ENCODE measurements at places on chromosomes 7 and 10.

GRCh38 chr7:150755473-150756099 is 18.4 kb downstream of the GIMAP5 start:
- DNase-seq, result no peak

GRCh38 chr10:48602401-48603135 is 2.3 kb downstream of the ARHGAP22 start:
- no peak for DNase-seq

DNA sequence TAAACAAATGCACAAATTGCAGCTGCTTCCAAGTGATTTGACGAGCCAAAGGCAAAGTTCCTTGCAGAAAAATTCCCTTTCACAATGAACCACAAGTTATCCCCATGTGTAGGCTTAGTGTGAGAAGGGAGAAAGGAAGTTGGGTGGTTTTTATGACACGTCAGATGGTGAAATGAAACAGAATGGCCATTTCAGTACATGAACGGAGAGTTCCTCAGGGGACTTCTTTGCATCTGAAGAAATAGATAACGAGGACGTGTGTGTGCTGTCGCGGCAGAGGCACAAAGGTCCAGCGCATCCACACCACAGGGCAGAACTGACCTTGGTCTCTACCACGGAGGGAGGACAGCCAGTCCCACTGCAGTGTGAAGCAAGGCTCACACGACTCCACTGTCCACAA is 135.9 kb downstream of the PAXIP1 start:
- no peak for DNase-seq

- DNase-seq, result no peak
These were observed 10.4 kb downstream of the ZNF365 start for GRCh38 chr10:62384447-62385081.

DNA sequence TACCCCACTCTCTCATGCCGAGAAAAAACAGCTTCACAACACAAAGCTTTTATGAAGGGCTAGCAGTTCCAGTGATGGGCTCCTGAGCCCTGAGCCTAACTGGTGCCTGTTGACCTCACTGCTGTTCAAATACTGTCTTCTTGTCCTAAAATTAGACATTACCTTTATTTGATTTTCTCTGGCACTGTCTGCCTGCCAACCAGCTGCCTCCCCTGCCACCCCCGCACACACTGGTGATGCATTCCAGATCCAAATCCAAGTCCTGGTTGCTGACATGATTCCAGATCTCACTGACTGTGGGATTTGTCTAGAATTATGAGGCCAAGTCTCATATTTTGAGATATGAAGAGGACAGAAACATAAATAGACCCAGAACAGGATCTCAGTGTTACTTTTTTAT is 816.2 kb downstream of the NRG3 start:
- no peak for DNase-seq

- DNase-seq, result no peak
These were observed 120.1 kb upstream of the PPP1R9A start for GRCh38 chr7:94787285-94787684.

- no peak for DNase-seq
These were observed 1.8 kb upstream of the INTS1 start for GRCh38 chr7:1505731-1506550.

- no peak for DNase-seq
These were observed 49.0 kb downstream of the LAMB1 start for GRCh38 chr7:107953924-107954303.

DNA sequence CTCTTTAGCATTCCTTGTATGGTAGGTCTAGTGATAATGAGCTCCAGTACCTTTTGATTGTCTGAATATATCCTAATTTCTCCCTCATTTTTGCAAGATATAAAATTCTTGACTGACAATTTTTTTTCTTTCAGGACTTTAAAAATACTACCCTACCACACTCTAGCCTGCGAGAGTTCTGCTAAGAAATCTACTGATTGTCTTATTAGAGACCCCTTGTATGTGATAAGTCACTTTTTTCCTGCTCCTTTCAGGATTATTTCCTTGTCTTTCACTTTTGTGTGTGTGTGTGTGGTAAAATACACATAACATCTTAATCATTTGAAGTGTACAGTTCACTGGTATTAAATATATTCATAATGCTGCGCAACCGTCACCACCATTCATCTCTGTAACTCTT is 68.7 kb upstream of the PPP1R9A start:
- no peak for DNase-seq

DNA sequence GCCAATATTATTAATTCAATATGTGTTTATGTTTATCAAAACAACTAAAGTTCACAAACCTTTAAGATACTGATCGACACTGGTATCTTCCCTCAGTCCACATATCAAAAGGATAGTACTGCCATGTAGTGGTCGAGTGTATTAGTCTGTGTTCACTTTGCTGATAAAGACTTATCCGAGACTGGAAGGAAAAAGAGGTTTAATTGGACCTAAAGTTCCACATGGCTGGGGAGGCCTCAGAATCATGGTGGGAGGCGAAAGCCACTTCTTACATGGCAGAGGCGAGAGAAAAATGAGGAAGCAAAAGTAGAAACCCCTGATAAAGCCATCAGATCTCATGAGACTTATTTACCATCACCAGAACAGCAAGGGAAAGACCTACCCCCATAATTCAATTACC is 325.4 kb upstream of the PHF14 start:
- no peak for DNase-seq

GRCh38 chr10:36666451-36666850 is 458.9 kb upstream of the ANKRD30A start:
- DNase-seq, result no peak

- no peak for DNase-seq
These were observed 318.6 kb downstream of the PTPRN2 start for GRCh38 chr7:158268816-158269535.

DNA sequence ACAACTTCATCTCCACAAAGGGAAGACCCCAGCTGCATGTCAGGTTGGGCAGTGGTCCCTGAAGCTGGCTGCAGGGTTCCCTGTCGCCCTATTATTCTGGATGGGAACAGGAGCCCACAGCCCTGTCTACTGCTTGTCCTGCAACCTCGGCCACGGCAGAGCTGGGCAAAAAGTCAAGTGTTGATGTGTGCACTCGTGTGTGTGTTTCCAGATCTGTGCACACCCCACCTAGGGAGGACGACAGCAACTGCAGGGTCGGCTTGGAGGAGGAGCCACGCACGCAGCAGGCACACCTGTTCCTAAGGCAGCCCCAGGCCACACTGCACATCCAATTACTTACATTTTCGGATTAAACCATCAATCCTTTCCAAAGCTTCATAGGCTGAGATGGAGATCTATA is 23.6 kb downstream of the PITRM1 start:
- no peak for DNase-seq

- DNase-seq, result no peak
These were observed 7.2 kb upstream of the PPP3CB start for GRCh38 chr10:73503037-73503436.

GRCh38 chr7:127514499-127514898 is 70.9 kb downstream of the GCC1 start:
- peak; percentile 15 for DNase-seq

- DNase-seq, result no peak
These were observed 43.9 kb upstream of the ARHGAP12 start for GRCh38 chr10:31972519-31973041.

- DNase-seq, result no peak
These were observed 10.7 kb downstream of the PTF1A start for GRCh38 chr10:23202779-23203178.

DNA sequence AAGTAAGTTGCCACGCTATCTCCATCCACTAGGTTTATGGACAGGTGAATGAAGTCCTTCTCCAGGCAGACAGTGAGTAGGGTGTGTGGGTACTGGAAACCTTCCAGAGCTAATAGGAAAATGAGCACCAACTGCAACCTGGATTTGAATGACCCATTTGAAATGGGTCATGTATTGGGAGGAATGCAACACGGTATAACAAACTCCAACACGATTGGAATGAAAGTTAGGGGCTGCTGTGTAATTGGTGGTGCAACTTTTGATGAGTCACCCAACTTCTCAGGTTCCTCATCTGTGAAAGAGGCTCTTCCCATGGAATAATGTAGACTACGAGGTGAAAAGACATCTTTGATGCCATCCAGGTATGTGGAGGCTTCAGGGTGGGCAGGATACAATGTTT is 241.4 kb upstream of the PODXL start:
- no peak for DNase-seq

GRCh38 chr7:48781752-48782151 is 142.6 kb upstream of the CDC14C start:
- no peak for DNase-seq

DNA sequence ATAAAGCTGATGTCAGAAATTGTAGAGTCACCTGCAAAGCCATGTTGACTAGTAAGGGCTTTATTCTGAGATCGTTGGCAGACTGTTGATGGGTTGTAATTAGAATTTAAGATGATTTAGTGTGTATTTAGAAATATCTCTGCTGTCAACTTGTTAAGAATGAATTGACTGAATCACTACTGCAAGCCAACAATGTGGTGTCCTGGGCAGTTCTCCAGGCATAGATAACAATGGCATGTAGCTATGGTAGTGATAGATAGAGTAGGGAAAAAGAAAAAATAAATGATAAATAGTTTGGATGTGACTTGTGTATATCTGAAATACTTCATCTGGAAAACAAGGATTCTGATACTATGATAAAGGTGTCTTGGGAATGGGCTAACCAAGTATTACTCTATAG is 640.2 kb downstream of the ARL4A start:
- DNase-seq, result no peak

DNA sequence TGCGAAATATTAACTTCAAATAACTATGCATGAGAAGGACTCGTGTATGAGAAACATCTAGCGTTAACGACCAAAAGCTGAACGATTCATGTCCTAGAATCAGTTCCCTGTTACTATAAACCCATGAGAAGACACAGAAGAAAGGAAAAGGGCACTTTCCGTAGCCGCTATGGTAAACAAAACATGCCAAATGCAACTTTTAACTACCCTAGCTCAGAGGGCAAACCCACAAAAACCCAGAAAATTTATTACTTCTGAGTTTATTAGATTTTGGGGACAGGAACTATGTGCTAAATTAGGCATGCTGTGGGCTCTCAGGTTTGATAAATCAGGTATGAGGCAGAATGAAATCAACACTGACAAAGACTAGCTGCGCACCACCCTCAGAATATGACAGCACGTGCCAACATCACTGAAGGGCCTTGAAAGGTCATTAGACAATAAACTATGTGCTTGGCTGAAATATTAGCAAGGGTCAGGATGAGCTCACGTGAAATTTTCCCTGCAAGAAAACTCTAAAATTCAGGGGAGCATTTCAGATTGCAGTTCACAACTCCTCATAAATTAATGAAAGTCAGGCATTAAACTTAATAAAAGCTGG is 102.6 kb downstream of the GLI3 start:
- DNase-seq, result no peak

DNA sequence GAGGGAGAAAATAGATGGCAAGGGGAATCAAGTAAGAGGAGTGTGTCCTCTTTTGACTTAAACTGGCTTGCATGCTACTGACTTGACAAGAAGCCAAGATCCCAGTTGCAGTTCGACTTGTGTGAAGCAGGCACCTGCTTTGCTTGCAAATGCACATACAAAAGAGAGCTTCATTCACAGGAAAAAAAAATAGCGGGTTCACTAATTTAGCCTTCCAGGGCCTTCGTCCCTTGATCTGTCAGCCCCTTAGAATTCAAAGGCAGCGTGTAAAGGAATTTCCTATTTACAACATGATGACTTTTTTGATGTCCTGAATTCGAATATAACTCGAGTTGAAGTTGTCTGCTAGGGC is 192.1 kb downstream of the CELF2 start:
- DNase-seq, result no peak

Data from HFF-Myc (cell line).